ENCODE measurements at places on chromosomes 3 and 15.

GRCh38 chr3:39013289-39013688 lies 38.5 kb downstream of the SCN11A start:
- DNase-seq = peak; percentile 29

DNA sequence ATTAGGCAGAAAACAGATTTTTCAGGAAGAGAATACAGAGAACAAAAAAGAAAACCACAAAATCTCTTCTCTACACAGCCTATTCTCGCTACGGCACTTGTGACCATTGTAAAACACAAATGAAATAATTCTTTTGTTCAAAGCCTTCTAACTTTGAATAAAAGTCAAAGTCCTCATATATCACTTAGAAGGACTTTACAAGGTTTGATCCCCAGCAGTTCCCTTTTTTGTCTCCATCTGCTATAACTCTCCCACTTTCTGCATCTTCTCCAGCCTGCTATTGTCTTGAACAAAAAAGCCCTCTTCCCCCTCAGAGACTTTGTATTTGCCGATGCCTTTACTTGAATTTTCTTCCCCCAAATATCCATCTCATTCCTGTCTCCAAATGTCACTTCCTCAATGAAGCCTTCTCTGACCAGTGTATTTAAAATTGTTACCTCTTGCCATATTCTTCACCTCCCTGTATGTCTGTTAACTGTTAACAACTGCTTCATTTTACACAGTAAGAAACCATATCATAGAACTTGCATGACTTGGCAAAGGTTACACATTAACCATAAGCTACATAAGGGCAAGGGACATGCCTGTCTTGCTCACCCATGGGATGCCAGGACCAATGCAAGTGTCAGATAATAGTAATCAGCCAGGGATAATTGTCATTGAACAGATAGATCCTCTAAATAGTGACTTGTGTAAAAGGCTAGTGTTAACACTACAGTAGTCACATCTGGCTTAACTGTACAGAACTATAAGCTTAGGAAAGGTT lies 122.4 kb downstream of the CBLB start:
- no peak for DNase-seq

GRCh38 chr3:45599424-45599886 lies 4.9 kb downstream of the LIMD1 start:
- DNase-seq = no peak

DNA sequence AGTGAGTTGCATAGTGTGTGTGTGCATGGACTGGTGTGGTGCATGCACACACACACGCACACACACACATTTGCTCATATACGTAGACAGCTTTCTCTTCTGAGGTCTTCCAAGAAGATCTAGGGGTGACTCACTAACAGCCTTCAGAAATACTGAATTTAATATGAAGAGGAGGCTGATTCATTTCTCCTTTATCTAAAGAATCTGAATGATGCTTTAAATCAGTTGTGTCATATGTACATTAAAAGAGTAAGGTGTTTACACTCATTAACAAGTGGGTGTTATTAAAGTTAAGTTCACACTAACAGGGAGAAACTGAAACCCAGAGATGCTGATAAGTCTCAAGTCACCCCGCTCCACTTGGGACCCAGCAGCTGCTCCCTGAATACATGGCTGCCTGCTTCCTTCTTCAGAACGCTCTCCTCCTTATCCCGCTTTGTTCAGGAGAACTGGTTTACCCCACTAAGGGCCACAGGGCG lies 22.0 kb downstream of the TMPRSS7 start:
- DNase-seq = peak; percentile 73

GRCh38 chr3:159501029-159501428 lies 487.6 kb upstream of the IL12A start:
- no peak for DNase-seq

GRCh38 chr15:25795712-25796111 lies 67.4 kb downstream of the ATP10A start:
- DNase-seq = no peak

GRCh38 chr3:159911664-159912037 lies 77.0 kb upstream of the IL12A start:
- no peak for DNase-seq

GRCh38 chr3:193620650-193621049 lies 27.6 kb downstream of the OPA1 start:
- DNase-seq = peak; percentile 54

- peak; percentile 19 for DNase-seq
Measured at GRCh38 chr15:69757186-69757585, 304.6 kb downstream of the RPLP1 start.

GRCh38 chr3:54257125-54257720 lies 134.9 kb downstream of the CACNA2D3 start:
- no peak for DNase-seq

DNA sequence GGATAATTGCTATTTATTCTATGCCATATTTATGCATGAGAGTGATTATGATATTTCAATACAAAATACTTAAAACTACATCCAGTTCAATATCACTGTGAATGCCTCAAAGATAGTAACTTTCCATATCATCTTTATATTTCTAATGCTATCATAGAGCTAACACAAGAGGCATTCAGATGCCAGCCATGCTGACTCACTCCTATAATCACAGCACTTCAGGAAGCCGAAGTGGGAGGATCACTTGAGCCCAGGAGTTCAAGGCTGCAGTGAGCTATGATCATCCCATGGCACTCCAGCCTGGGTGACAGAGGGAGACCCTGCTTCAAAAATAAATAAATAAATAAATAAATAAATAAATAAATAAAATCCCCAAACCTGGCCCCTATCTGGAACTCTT lies 498.7 kb downstream of the EPHA3 start:
- no peak for DNase-seq

DNA sequence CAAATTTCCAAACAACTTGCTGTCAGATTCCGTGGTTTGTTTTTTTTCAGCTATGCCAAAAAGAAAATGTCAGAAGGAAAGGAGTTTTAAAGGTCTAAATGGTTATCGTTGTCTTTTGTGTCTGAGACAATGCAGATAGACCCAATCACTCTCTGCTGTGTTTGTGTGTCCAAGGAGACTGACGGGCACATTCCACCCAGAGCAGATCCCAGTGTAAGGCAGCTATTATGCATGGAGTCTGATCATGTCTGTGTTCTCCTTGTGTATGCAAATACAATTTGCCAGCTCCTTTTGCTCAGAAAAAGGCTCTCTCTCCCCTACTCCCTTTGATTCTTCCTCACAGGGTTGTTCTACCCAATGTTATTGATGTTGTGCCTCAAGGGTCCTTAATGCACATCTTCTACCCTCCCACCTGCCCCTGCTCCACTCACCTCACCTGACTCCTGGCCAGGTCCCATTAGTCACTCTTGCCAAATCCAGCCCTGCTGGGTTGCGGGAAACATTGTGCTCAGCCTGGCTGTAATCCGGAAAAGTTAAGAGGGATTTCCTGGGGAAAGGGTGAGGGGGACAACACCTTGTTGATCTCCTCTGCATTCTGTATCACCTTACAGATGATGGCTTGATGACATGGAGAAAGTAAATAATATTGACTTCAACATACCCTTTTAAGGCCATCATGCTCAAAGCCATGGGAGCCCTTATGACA lies 61.0 kb downstream of the OTOL1 start:
- no peak for DNase-seq

GRCh38 chr3:13214847-13215472 lies 141.7 kb upstream of the IQSEC1 start:
- no peak for DNase-seq

- no peak for DNase-seq
Measured at GRCh38 chr15:92291900-92292299, 101.8 kb upstream of the ST8SIA2 start.

DNA sequence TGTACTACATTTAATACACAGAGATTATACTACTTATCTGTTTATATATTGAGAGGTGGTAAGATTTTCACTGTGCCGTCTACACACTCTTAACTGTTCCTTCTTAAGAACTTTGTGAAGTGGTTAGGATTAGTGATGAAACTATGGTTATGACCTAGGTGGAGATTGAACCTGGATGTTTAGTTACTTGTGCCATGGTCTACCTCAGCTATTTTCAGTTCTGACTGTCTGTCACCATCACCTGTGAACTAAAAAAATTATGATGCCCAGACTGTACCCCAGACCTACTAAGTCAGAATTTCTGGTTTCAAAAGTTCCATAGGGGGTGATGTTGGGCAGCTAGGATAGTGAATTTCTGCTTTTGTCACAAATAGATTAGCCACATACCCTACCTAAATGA lies 6.4 kb downstream of the RASA2 start:
- no peak for DNase-seq

DNA sequence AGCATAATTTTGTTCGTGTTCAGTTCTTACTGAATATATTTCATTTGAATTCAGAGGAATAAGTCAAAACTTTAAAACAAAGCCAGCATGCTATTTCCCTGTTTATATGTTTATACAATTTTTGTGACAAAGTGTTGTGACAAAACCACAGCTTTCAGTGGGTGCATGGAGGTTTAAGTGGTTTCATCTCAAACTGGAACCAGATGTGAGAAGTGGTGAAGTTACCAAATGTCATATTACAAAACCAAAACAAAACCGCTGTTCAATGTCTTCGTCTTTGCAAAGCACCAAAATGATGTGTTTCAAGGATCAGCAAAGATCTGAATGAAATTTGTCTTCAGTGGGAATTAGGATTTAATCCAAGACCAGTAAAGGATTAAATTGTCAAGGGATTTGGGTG lies 59.3 kb upstream of the OSTN start:
- DNase-seq = peak; percentile 73

DNA sequence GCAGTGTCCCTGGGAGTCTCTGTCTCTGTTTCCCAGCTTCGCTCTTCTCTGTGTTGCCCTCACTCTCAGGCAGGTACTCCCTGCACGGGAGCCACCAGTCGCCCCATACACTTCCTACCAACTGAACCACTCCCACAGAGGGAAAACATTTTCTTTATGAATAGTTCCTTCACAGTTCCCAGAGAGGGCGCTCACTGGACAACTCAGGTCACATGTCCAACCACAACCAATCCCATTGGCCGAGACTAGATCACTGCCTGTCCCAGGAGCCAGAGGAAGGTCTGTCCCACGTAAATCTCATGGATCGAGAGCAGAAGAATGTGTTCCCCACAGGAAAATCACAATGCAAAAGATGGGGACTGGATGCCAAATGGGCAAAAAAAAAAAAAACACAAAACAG lies 26.1 kb downstream of the GRK7 start:
- DNase-seq = no peak

DNA sequence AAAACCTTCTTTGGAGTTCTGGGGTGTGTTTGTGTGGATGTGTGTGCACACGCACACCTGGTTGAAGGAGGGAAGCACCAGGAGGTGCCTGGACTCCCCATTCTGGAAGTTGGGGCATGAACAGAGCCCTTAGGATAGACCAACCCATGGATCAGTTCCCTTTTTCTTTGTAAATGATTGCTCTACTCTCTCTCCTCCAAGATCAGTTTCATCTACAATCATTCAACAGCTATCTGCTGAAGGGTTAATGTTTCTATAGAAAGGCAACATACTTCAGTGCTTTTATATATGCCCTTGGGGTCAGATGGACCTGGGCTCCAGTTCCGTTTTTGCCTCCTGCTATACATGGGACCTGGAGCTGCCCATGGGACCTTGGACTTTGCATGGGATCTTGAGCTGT lies 352.1 kb upstream of the CFAP20DC start:
- DNase-seq = no peak

DNA sequence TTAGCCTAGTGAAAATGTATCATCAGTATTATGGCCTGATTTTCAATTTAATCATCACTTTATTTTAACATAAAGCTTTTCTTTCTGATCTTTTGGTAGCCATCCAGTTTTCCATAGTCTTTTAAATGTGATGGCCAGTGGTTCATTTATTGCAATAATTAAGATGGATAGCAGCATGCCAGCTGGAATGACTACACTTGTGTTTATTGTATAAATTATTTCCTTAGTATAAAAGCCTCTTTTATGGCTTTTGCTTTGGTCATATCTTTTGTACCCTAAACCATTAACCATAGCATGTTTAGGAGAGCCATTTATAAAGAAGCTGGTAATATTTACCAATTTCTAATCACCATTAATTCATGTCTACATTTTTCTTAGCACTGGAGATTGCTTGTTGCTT lies 31.7 kb downstream of the ALCAM start:
- DNase-seq = no peak

DNA sequence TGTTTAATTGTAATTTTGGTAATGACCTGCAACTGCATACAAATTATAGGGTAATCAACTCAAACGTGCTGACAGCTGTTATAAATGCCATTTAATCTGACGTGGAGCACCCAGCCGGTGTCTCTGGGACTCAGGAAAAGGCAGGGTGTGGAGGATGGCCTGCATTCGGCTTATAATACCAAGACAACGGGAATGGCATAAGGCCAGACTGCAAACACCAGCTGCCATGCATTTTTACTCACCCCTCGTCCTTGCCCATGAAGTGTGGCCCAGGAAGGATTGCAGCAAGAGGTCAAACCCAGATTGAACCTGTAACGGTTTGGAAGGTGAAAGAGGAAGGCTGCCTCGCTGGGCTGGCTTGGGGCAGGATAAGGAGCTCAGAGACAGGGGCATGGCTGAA lies 96.4 kb downstream of the WNT7A start:
- DNase-seq = no peak

DNA sequence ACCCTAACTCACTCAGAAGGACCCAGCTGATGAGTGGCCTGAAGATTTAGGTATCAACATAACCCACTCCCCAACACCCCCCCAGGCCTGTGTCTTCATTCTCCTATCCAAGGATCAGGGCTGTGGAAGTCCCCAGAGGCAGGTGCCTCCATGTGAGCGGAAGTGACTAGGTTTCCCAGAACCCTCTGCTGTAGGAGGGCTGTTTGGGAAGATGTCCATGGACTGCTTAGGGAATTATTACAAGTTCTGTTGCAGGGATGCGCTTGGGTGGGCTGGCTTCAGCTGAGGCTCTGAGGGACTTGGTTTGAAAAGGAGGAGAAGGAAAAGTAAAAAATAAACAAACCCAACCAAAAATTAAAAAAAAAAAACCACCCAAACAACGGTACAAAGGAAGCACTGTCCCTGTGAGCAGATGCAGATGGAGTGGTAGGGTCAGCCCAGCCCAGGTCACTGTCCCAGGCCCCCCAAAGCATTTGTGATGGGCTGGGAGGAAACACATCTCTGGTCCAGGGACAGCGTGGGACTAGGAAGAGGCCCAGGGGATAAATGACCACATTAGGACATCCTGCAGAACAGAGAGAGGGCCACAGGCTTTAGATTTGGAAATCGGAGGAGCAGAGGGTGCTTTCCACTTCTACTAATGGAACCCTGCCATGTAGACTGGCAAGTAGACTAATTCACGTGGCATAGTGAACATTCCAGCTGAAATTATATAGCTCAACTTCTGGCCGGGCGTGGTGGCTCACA lies 12.2 kb upstream of the APOD start:
- DNase-seq = no peak

DNA sequence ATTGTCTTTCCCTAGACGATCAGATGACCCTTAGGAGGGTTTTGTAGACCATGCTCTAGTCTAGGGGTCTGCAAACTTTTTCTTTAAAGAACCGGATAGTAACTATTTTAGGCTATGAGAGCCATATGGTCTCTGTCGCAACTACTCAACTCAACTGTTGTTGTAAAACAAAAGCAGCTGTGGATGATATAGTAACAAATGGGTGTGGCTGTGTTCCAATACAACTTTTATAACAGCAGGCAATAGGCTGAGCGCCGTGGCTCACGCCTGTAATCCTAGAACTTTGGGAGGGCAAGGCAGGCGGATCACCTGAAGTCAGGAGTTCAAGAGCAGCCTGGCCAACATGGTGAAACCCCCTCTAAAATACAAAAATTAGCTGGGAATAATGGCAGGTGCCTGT lies 6.1 kb upstream of the CMTM6 start:
- DNase-seq = peak; percentile 68

All from fibroblast of mammary gland (primary cell).